ENCODE measurements at places on chromosomes 1 and 21.

GRCh38 chr1:221157026-221157761 is 278.0 kb downstream of the HLX start:
- DNase-seq: no peak

DNA sequence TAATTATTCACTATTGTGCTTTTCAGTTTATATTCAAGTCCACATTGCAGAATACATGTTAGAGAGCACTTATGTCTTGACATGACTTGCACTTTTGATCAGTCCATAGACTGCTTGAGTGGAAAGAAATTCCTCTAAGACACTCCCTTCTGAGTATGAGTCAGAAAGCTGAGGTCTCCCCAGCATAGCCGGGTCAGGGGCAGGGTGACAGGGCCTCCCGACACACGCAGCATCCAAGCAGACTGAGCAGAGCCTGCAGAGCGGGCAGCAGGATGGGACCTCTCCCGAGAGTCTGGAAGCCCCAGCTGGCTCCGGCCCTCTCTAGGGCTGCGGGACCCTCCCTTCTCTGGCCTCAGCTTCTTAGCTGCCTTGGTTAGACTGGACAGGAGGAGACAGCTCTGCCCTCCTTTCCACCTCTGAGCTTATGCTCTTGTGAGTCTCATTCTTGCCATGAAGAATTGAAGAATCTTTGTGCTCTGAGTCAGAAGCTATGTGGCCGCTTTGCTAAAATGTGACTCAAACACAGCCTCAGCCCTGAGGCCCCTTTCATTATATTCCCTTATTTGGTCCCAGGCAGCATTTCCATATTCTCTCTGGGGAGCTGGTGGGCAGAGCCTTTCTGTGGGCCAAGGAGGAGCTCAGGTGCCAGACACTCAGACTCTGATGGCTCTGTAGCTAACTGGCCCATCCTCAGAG is 11.2 kb upstream of the CAPN2 start:
- peak; percentile 90 for DNase-seq

- peak; percentile 84 for DNase-seq
These were observed 15.5 kb upstream of the MAP3K7CL start for GRCh38 chr21:29114765-29115500.

DNA sequence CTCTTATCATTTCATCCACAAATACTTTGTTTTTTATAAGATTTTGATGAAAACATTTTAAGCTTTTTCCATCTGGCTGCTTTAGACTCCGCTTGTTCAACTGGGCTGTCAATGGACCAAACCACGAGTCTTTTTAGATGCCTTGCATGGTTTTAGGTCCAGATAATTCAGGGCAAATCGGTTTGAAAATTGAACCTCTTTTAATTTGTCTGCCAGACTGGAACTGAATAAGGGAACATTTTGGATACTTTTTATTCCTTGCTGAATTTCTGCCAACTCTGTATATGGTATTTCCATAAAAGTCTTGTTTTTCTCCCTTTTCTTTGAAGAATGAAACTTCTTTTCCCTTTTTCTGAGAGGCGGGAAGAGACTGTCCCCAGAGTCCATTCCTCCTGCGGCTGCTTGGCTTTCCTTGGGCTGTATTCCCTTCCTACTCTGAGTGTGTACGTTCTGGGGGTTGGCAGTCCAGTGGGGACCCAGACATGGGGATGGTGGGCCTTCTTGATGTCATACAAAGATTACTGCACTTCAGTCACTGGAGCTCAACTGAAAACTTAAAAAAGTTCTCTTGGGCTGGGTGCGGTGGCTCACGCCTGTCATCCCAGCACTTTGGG is 46.5 kb upstream of the CNN3 start:
- DNase-seq: no peak

- DNase-seq: no peak
These were observed 4.9 kb upstream of the COL6A2 start for GRCh38 chr21:46092811-46093667.

GRCh38 chr1:210951279-210951678 is 182.7 kb downstream of the KCNH1 start:
- no peak for DNase-seq

DNA sequence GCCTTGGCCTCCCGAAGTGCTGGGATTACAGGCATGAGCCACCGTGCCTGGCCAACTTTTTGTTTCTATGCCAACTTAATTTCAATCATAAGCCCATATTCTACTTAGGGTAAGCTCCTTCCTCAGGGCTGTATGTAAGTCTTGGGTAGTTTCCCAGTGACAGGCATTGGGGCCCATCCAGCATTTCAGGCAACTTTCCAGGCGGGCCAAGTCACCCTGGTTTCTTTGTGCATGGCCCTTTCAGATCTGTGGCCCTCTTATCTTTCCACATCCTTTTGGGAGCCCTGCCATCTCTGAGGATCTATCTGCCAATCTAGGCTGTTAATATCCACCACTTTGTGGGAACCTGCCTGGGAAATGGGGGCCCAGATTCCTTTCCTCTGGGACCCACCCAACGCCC is 58.7 kb downstream of the TNN start:
- DNase-seq: no peak

DNA sequence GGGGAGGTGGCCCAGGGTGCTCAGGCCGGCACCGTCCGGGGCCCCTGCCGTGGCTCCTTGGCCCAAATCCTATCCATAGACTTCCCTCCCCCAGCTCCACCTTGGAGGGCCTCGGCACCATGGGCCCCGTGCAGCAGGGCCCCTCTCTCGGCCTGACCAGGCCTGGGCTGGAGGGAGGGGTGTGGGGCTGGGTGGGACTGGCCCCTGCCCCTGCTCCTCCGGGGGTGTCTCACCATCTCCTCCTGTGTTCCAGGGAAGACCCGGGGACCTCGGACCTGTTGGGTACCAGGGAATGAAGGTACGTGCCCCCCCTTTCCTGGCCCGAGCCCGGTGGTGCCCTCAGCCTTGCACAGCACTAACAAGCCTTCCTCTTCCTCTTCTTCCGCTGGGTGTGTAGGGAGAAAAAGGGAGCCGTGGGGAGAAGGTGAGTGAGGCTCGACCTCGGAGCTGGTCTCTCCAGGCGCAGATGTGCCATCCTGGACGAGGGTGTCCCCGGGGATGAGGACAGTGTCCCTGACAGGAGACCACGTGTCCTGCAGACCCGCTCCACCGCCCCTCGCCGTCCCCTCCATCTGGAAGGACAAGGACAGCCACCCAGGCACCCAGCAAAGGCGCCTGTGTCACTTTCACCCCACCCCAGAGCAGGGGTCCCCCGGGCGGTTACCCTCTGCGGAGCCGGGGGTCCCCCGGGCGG is 7.9 kb downstream of the COL6A1 start:
- no peak for DNase-seq

DNA sequence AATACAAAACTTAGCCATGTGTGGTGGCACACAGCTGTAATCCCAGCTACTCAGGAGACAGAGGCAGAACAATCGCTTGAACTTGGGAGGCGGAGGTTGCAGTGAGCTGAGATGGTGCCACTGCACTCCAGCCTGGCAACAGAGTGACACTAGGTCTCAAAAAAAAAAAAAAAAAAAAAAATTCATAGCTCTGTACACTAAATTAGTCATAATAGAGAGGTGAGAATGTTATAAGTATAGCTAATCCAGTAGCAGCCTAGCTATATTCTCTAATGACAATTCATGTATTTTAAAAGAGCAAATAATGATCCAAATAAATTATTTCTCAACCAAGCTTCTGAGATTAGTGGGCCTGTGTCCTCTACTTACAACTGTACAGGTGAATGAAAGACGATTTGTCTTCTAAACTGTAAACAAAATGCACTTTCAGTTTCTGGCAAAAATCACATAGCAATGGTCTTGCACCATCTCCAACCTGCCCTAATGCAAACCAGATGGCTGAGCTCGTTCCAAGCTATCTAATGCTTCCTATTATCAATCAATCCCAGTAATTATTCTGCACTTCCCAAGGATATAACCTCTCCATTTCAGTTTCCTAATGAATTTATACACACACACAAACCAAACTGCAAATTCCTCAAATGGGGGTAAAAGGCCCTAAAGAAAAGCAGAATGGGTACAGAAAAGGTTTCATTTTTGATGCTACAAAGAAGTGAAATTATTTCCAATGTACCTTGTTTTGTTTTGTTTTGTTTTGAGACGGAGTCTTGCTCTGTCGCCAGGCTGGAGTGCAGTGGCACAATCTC is 56.5 kb downstream of the GATAD2B start:
- DNase-seq: peak; percentile 76

DNA sequence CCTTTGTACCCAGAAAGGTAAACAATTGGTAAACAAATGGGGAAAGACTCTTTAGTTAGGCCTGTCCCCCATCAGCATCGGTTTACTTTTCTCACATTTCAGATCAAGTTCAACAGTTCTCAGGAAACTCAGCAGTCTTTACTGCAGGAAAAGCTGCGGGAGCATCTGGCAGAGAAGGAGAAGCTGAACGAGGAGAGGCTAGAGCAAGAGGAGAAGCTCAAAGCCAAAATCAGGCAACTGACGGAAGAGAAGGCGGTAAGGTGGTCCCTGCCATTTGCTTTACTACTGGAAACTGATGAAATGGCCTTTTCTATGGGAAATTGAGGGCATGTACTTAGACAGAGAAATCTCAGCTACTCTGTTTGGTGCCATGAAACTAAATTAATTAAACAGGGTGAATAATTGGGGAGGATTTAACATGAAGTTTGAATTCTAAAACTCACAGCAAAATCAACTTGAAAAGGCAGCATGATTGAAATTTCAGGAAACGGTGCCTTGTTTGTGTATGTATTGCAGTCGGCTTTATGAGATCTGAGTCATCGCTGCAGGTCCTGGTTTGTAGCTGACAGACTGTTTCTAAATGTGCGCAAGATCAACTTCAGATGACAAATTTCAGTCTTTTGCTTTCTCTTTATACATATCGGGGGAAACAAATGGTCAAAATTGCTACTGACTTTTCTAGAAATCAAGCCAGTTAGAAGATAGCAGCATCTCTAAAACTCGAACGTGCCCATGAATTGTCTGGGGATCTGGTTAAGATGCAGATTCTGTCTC is 67.9 kb upstream of the EFHD2 start:
- peak; percentile 90 for DNase-seq

DNA sequence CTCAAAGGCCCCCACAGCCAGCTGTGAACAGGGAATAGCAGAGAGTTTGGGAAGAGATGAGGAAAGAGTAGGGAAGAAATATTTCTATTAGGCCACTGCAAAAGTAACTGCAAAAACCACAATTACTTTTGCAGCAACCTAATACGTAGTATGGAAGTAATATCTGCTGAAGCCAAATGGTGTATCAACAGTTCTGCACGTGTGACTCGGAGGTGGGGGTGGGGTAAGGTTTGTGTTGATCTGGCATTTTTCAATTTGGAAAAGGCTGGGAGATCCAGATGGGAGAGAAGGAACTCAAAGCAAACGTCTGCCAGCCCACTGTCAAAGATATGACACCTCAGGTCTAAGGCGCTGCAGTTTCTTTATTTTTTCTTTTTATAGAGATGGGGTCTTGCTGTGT is 11.1 kb upstream of the ZNF436 start:
- no peak for DNase-seq

- peak; percentile 34 for DNase-seq
These were observed 124.8 kb downstream of the AK5 start for GRCh38 chr1:77406661-77407060.

- DNase-seq: peak; percentile 38
These were observed 134.7 kb upstream of the KCNJ15 start for GRCh38 chr21:38121888-38122720.

GRCh38 chr1:174160109-174160473 is 771 bp downstream of the RABGAP1L start:
- peak; percentile 26 for DNase-seq

GRCh38 chr1:220966881-220967611 is 87.8 kb downstream of the HLX start:
- DNase-seq: peak; percentile 85

GRCh38 chr1:66752000-66752592 is at the start of gene DYNLT5:
Gene DYNLT5 (plus strand): TSS chr1:66752459. CDS start chr1:66754659, 2,200 bp downstream.
- DNase-seq: peak; percentile 60

DNA sequence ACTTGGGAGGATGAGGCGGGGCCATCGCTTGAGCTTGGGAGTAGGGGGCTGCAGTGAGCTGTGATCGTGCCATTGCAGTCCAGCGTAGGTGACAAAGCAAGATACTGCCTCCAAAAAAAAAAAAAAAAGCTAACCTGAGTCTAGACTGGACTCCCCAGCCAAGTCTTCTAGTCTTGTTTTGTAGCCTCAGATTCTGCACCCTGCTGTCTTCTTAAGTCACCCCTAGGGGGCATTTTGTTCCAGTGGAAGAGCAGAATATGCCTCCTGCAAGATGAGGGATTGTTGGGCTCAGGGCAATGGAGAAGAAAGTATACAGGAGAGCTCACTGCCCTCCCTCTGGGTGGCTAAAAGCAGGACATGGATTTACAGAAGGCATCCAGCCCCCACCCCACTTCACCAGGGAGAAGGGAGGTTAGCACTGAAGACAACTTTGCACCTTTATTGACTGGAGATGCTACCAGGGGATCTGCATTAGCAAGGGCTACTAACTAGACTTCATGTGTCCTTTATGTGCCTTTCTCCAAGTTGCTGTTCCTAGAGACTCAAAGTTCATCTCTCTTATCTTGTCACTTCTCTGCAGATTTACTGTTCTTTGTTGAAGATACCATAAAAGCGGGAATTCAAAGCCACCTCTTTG is 15.3 kb upstream of the RNF187 start:
- DNase-seq: peak; percentile 68

GRCh38 chr1:156775799-156776198 is 8.5 kb downstream of the PRCC start:
- no peak for DNase-seq

DNA sequence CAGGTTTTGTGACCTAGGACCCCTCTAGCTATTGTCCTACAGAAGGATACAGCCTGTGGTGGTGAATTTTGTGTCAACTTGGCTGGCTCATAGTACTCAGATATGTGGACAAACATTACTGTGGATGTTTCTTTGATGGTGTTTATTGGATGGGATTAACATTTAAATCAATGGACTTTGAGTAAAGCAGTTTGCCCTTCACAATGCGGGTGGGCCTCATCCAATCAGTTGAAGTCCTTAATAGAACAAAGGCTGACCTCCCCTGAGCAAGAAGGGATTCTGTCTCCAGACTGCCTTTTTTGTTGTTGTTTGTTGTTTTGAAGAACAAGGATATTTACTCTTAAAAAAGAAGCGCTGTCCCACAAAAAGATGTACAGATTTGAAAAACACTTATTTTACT is 210.0 kb upstream of the GREM2 start:
- no peak for DNase-seq

- DNase-seq: no peak
These were observed 20.7 kb upstream of the PRSS38 start for GRCh38 chr1:227794817-227795192.

GRCh38 chr21:42621819-42622177 is 31.6 kb upstream of the PDE9A start:
- DNase-seq: peak; percentile 36

DNA sequence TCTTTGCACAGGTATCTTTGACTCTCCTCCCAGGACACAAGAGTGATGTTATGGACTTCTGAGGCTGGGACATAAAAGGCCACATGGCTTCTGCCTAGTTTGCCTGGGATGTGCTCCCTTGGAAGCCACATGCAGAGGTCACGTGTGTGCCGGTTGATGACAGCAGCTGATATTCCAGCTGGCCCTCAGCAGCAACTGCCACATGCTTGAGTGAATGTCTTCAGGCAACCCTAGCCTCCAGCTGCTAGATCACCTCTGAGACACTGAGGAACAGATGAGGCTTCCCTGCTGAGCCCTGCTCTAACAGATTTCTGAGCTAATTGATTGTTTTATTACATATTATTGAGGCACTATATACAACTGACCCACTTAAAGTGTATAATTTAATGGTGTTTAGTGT is 11.6 kb upstream of the AKR7A3 start:
- DNase-seq: no peak

Measured in fibroblast of villous mesenchyme (primary cell).